HuH-7 (cell line): ENCODE measurements at places on chromosomes 11 and 22.

DNA sequence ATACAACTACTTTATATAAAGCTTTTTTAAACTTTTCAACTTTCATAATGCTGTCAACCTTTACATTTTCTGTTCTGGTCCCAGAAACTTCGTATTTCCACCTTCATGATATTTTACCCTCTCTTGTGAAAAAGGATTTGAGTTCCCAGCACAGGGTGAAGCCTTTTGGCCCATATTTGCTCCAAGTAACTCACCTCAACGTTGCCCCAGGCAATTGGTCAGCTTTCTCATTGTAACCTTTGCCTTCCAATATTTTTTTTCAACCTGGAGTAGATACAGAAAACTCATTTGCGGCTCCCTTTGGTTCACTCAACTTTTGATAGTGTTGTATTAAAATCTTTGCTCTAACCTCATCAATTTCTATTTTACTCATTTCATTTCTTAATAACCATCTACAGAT lies 21.1 kb upstream of the FAR1 start:
- no peak for DNase-seq

GRCh38 chr11:32402836-32403235 lies 32.5 kb downstream of the WT1 start:
- DNase-seq, result no peak

DNA sequence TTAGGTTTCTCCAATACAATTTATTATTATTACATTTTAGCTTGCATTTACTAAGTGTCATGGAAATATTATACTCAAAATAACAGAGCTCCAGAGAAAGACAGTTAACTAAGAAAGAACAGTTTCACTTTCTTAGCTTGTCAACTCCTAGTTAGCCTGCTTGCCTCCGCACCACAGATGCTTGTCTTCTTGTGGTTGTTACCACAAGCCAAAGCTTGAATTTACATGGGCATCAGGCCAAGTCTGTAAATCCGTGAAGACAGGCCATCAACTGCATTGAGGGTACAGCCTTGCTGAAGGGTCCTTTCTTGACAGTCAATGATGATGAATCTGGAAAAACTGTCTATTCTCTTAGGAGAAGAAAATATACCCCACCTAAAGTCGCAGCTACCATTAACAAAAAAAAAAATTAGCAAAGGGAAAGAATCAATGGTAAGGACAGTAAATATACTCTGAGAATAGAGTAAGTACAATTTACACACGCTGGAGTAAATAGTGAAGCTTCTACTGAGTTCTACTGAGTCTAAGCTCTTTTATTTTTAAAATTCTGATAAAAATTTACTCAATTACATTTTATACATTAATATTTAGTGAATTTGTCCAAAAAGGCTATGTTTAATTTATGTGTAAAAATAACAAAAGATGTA lies 15.6 kb upstream of the DENND5A start:
- DNase-seq, result no peak

DNA sequence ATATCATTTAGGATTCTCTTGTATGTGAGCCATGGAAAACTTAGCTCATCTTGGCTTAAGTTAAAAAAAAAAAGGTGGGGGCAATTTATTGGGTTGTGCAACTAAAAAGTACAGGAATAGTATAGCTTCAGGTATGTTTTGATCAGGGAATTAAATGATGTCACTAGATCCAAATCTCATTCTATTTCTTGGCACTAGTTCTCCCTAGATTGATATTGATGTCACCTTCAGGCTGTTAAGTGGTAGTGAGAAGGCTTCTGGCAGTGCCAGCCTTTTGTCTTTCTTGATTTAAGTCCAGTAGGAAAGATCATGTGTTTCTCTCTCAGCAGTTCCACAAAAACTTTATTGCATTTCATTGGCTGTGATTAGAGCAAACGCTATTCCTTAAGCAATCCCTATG lies 65.0 kb upstream of the ZBED5 start:
- DNase-seq, result no peak

- DNase-seq, result no peak
These were observed 112.3 kb upstream of the GRK3 start for GRCh38 chr22:25452116-25452700.

GRCh38 chr22:23047742-23048141 lies 22.6 kb upstream of the GNAZ start:
- DNase-seq, result no peak

- DNase-seq, result no peak
These were observed 17.8 kb downstream of the FIBIN start for GRCh38 chr11:27011560-27012233.

DNA sequence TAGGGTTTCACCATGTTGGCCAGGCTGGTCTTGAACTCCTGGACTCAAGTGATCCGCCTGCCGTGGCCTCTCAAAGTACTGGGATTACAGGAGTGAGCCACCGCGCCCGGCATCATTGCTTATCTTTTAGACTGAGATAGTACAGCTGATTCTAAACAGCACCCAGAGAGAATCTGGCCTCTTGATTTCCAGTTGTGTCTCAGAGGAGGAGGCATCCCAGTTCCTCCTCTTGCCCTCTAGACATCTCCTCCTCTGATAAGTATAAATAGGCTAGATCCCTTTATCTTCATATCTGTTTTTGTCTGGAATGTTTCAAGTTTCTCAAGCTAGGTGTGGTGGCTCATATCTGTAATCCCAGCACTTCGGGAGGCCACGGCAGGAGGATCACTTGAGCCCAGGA lies 7.0 kb downstream of the MARK2 start:
- no peak for DNase-seq

GRCh38 chr11:14380947-14381561 lies 22.1 kb upstream of the RRAS2 start:
- DNase-seq, result peak; percentile 52

DNA sequence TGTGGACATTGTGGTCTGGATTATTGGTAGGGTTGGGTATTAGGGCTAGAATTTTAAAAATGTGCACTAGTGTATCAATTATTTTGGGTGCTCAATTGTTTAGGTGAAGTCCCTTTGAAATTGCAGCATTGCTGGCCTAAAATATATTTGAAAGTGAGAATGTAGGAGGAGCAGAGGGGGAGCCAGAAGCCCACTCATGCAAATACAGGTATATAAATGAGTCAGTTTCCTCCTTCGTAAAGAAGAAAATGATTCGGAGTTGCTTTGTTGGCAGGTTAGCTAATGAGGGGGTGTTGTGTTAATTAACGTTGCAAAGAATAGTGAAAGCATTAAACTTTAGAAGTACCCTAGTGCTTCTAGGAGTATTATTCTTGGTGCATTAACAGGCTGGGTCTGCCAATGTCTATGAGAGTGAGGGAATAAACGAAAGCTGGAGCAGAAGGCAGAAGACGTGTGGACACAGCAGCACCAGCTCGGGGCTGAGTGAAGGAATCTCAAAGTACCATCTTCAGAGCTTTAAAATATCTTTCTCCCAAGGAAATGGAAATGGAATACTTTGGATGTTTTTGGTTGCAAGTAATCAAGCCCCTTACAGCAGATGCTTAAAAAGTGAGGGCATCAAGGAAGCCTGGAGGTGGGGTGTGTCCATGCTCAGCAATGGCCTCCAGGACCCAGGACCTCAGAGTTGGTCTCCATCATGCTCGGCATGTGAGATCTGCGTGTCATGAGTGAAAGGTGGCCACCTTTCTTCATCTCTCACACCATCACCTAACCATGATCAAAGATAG lies 522.9 kb downstream of the NTM start:
- DNase-seq, result no peak

GRCh38 chr11:35085531-35086165 lies 53.3 kb upstream of the CD44 start:
- no peak for DNase-seq

DNA sequence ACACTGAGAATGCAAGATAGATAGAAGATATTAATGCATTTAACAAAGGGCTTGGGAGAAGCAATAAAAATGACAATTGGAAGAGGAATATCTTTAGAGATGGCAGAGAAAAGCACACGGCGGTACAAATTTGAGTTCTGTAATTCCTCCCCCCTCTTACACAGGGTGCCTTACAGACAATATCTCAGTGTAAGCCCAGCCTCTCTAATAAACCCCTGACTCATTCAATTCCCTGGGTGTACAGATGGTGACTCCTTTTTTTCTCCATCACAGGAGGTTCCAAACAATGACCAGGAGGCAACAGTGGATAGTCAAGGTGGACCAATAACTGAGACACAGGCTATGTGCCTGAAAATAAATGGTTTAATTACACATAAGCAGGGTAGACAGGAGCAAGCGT lies 598.6 kb downstream of the OPCML start:
- no peak for DNase-seq

GRCh38 chr22:36351921-36352802 lies 35.6 kb downstream of the MYH9 start:
- DNase-seq, result no peak

GRCh38 chr22:37026325-37026724 lies 6.8 kb downstream of the MPST start:
- DNase-seq, result no peak

GRCh38 chr22:36162127-36163034 lies 1.8 kb upstream of the APOL3 start:
- no peak for DNase-seq

DNA sequence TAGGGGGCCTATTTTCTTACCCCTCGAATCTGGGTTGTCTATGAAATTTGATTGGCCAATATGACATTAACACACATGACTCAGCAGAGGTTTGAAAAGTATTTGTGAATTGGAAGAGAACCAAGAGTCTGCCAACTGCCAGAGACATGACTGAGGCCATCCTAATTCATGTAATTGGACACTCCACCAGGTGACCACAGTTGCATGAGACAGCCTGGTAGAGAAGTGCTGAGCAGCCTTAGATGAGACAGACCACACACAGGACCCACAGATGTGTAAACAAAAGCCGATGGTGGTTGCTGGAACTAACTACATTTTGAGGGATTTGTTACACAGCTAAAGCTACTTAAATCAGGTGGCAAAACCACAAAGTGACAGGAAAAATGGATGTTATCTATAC lies 855 bp upstream of the MS4A5 start:
- no peak for DNase-seq

GRCh38 chr11:126797457-126798169 lies 203.0 kb downstream of the KIRREL3 start:
- no peak for DNase-seq

DNA sequence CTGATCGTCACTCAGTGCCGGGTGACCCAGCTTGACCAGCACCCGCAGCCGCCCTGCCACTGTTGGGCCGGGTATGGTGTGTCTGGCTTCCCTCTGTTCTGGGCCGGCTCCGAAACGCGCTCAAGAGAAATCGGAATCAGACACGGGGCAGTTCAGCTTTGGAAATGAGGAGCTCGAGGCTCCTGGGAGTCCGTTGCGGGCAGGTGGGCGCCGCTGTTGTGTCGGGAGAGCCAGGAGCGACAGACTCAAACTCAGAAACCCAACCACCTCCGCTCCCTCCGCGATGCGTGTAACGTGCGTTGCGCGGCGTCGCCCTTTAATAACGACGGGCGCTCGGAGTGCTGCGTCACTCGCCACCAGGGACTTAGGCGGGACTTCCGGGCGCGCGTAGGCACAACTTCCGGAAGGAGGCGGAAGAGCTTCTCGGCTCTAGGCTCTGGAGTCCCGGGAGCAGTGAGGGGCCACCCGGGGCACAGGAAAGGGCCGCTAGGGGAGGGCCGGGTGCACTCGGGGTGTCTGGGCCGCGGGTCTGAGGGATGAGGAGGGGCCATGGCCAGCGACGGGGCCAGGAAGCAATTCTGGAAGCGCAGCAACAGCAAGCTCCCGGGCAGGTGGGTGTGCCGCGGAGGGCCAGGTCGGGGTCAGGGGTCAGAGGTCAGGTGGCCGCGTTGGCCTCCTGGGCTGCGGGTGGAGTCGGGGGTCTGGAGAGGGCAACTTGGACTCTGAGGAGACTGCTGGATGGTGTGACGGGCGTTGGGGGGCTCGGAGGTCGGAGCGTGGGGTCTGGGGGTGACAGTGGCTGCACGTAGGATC lies at the start of gene TBC1D22A:
TBC1D22A (plus strand) TSS at position 413 of the 813 bp plus-strand sequence; CDS start at position 550, 137 bp downstream.
- peak; percentile 96 for DNase-seq

GRCh38 chr11:68006606-68007166 lies 2.8 kb upstream of the UNC93B1 start:
- DNase-seq, result no peak

DNA sequence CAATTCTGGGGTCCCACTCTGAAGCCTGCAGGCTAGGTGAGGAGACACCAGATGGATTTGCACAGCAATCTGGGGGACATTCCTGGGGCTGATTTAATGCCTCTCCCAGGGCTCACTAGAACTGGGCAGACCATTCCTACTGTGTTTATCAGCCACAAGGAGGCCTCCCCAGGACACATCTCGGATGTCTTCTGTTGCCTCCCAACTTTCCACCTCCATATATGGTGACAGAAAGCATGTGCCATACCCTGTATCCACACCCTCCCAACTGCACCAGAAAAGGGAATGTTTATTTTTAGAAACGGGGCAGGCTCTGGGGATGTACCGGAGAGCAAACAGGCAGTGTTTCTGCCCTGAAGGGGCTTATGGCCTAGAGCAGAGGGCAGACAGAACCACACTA lies 181.8 kb downstream of the CSNK2A3 start:
- DNase-seq, result no peak

GRCh38 chr22:27799827-27800249 lies 1.7 kb downstream of the MN1 start:
- DNase-seq, result no peak

DNA sequence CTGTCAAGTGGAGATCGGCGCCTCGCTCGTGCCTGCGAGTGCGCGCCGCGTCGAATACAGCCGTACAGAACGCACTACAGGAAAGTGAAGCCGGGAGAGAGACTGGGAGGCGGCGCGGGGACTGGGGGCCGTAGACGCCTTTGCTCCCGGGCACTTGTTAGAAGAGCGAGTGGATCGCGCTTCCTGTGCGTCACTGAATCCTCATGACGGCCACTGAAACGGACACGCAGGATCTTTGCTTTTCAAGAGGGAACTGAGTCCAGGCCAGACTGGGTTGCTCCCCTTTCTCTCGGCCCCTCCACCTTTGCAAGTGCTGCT lies 314 bp downstream of the RIC8A start:
- DNase-seq, result no peak

GRCh38 chr22:34914846-34915245 lies 151.1 kb upstream of the ISX start:
- DNase-seq, result no peak

- DNase-seq, result no peak
These were observed 9.9 kb upstream of the EHD1 start for GRCh38 chr11:64888406-64888728.

GRCh38 chr22:18975434-18976196 lies 39.5 kb upstream of the PRODH start:
- no peak for DNase-seq

GRCh38 chr11:110076371-110076965 lies 16.7 kb upstream of the ZC3H12C start:
- DNase-seq, result no peak

- no peak for DNase-seq
These were observed 23.6 kb upstream of the MYRF start for GRCh38 chr11:61728940-61729219.

DNA sequence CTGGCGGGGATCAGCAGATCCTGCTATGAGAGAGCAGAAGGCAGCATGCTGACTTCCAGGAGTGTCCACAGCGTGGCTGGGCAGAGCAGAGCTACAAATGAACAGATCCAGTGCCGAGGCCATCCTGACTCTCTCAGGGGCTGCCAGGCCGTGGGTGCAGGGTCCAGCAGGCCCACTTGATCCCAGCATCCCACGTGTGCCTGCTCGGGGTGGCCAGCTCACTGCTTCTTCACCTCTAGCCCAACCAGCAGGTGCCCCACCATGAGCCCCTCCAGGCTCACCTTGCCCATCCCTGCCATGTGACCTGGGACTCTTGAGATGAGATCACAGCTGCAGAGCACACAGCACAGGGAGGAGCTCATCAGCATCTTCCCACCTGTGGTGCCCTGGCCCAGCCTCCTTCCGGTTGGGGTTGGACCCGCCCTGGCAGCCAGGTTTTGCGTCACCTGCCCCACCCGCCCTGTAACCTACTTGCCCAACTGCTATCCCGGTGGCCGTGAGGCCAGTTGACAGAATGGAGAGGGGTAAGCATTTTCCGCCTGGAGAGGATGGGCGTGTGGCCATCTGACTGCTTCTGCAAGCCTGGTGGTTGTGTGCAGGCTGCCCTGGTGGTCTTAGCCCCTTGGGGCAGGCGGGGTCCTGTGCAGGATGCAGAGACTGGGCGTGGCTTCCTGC lies 11.0 kb downstream of the TANGO2 start:
- DNase-seq, result no peak
